ENCODE measurements at places on chromosomes 7 and 10. TPM values are rescaled to one million over a fixed set of nuclear protein-coding genes. Genes with fewer than 3 reads are reported as not detected.

DNA sequence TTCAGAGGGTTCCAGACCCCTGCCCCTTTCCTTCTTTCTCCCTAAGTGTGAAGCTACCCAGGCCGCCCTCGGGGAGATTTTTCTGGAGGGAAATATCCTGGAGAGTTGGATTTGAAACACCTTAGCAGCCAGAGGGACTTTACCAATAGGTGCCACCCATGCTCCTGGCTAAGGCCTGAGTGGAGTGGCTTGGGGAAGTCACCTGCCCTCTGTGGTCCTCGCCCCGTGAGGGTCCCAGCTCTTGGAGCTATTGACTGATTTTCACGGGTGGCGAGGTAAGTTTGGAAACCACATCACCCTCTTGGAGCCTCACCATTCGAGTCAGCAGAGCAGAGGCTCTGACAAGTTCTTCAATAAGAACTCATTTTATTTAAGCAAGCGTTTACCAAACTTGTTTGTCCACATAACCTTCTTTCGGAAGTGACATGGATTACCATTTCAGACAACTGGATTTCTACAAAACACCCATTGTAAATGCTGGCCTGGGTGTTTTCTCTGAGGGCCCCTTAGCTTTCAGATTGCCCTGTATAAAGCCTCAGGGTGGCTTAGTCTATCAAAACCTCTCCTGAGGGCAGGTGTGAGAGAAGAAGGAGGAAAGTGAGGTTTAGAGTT is 20.4 kb downstream of the AQP1 start:
- DNase-seq, result no peak

DNA sequence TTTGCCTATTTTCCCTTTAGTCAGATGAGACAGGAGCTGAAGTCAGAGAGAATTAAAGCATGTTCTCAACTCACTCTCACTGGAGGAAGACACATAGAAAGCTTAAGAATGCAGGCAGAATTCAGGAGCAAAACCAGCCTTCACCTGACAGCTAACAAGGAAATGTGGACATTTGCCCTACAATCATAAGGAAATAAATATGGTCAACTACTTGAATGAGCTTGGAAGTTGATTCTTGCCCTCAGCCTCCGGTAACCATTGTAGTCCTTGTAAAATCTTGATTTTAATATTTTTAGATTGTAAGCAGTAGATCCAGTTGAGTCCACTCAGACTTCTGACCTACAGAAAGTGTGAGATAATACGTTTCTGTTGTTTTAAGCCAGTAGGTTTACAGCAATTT is 752.5 kb upstream of the ZWINT start:
- DNase-seq, result no peak

DNA sequence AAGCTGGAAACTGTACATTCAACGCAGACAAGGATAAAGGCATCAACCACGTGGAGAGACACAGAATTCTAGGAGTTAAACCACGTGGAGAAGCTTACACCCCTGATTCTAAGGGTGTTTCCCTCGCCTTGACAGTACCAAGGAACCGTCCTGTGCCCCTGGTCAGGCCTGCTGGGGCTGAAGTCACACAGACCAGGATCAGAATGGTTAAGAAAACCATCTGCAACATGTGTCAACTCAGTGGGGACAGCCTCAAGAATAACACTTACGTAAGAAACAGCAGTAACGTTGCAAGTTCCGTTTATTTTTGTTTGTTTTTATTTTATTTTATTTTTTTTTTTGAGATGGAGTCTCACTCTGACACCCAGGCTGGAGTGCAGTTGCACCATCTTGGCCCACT is 55.6 kb downstream of the CHST15 start:
- DNase-seq, result no peak

- no peak for DNase-seq
These were observed 662.7 kb upstream of the POT1 start for GRCh38 chr7:125592331-125592730.

Gene MYO3A
- total RNA-seq, result 5.0 TPM
